ENCODE measurements at places on chromosomes 6 and 20.
A peak's percentile ranks its signal among the peaks of the same experiment; 100 is the strongest.

DNA sequence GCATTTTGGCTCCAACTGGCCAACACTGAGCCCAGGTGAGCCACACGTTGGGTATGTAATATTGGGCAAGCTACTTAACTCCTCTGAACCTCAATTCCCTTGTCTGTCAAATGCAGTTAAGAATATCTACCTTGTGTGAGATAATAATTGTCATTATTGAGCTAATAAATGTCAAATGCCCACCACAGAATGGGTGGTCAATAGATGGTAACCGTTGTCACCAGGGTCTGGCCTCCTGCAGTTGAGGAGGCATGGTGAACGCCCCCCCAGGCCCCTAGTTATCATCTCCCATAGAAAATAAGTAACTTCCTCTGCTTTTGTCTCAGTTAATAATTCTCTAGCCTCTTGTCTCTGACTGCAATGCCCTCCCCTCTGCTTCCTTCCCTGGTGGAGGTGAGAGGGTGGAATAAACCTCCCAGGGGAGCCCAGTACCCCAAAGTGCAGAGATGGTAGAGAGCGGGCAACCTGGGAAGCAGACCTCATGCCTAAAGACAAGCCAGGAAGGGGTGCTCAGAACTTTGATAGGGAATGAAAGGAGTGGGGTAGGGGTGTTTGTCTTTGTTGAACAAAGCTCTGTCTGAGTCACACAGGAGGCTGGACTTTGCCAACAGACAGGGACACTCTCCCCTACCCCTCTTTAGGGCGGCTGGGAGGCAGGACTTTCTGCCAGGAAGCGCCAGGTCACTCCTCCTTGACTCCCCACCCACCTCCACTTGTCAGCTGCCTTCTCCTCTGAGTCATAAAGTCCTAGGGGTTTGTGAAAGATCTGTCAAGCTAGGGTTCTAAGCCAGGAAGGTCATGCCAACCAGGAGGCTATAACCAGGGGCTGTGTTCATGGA, 1.3 kb upstream of the UNC5CL start:
- DNase-seq, result no peak

- no peak for DNase-seq
Observed at GRCh38 chr20:53829255-53829723, 235.7 kb upstream of the ZNF217 start.

DNA sequence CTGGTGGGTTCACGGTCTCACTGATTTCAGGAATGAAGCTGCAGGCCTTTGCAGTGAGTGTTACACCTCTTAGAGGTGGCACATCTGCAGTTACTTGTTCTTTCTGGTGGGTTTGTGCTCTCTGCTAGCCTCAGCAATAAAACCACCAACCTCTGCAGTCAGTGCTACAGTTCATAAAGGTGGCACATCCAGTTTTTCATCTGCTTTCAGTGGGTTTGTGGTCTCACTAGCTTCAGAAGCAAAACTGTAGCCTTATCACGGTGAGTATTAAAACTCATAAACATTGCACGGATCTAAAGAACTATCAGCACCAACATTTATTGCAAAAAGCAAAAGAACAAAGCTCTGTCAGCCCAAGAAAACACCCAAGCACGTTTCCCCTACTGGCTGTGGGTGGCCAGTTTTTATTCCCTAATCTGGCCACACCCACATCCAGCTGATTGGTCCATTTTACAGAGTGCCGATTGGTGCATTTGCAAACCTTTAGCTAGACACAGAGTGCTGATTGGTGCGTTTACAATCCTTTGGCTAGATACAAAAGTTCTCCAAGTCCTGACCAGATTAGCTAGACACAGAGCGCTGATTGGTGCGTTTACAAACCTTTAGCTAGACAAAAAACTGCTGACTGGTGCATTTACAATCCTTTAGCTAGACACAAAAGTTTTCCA, 3.4 kb upstream of the TMEM14C start:
- DNase-seq, result no peak

DNA sequence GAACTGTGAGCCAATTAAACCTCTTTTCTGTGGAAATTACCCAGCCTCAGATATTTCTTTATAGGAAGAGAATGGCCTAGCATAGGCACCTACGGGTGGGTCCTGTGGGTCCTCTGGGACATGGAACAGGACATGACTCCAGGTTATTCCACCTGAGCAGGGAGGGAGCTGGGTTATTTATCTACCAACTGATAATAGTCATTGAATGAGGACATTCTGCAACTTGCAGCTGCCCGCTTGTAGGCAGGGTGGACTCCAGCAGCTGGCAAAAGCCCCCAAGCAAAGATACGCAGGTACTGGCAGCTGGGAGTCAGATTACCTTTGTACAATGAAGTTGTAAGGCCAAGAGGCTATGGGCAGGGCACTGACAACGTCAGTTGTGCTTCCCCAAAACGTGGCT, 1.4 kb upstream of the BANF2 start:
- DNase-seq, result peak; percentile 49

- DNase-seq, result no peak
Observed at GRCh38 chr6:53458105-53458866, 86.6 kb downstream of the GCLC start.

- no peak for DNase-seq
Observed at GRCh38 chr6:155694419-155694790, 238.8 kb upstream of the NOX3 start.

GRCh38 chr6:9983168-9983567, 431.7 kb downstream of the TFAP2A start:
- no peak for DNase-seq

DNA sequence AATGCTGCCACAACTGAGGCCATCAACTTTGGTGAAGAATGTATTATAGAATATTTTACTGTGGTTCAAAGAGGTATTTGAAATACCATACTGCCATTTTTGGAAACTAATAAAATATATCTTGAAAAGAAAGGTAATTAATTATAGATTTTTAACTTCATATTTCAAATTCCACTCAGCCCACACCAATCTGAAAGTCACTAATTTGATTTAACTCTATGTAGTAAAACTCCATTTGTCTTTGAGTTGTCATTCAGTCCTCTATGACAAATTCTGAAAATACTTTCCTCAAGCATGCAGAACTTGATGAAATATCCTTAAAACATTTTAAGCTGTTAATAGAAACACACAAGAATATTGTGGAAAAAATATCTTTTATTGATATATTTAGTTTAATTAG, 1196.7 kb upstream of the CITED2 start:
- no peak for DNase-seq

GRCh38 chr6:137926985-137927384, 59.9 kb downstream of the TNFAIP3 start:
- no peak for DNase-seq

- DNase-seq, result no peak
Observed at GRCh38 chr6:118218156-118218555, 311.1 kb downstream of the SLC35F1 start.

- DNase-seq, result no peak
Observed at GRCh38 chr6:134230940-134231339, 87.0 kb downstream of the SGK1 start.

DNA sequence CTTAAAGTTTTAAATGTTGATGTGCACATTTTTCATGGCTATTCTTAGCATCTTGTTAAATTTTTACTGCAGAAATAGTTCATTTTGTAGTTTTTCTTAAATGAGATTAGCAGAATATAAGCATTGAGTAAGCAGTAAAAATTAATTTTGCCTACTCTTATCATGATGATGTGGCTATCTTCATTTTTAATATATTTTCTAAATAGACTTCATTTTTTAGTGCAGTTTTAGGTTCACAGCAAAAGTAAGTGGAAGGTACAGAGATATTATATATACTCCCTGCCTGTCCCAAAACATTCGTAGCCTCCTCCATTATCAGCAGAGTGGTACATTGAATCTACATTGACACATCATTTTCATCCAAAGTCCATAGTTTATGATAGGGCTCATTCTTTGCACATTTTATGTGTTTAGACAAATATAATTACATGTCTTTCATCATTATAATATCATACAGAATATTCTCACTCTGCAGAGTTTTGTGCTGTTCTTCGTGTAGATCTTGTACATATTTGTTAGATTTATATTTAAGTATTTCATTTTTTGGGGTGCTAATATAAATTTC, 13.7 kb downstream of the STXBP5 start:
- no peak for DNase-seq

DNA sequence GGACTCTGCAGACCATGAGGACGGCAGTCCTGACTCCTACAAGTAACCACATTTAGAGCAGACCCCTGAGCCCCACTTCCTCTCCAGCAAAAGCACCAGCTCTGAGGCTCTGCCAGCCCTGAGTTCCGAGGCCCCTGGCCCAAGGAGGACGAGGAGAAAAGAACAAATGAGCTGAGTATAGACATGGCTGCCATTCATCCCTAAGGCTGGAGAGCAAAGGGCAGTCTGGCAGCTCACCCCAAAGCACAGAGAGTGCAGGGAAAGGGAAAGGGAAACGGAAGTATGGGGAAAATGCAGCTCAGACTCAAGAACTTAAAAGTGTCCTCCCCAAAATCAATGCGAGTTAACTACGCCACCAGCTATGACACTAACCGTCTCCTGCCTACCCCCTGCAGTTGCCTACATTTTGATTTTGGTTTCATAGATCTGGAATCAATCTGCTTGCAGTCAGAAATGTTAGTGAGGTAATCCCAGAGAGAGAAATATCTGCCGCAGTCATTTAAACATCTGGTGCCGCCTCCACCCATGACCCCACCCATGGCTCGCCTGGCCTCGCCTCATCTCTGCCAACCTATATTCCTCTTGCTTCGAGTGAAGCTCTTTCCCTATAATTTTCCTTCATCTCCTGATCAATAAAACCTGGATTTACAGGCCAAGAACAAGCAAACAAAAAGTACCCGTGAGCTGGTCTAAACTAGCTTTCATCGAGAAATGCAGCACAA, 49.6 kb upstream of the AFDN start:
- DNase-seq, result no peak

DNA sequence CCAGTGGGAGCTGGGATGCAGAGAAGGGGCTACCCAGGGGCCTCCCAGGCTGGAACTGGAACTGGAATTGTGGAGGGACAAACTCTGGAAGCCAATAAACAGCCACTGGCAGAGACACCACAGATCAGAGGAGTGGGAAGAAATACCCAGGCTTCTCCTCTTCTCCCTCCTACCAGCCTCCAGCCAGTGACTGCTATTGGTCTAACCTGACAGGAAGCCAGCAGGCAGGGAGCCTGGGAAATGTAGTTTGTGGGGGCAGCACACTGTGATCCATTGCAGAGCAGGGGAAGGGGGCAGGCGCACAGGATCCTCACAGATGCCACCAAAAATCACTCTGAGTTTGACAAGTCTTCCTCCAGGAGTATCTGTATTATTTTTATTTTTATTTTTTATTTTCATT, 12.1 kb upstream of the MLN start:
- no peak for DNase-seq

DNA sequence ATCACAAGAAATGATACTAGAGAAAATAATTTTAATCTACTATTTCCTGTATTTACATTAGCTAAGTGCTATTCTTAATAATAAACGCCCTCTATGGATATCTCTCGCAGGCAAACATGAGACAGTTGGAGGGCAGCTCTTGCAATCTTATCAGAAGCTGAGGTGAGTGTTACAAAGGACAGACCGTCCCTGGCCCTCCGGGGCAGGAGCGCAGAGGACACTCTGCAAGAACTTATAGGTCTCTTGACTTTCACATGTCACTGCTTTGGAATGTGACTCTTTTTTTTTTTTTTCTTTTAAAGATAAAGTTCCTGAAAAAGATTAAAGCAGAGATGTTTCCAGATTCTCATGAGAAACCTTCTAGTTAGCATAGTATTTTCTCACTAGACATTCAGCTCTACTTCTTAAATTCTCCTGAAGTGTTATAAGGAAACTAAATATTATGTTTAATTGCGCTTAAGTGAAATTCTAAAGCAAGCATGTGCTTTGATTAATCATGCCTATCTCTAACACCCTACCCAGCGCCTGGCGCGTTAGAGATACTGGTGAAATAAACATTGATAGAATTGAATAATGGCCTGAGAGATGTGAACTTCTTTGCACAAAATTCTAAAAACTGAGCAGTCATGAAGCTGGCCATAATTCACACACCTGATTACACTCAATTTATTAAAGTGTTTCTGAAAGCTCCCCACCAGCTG, 57.4 kb downstream of the SYTL3 start:
- no peak for DNase-seq

DNA sequence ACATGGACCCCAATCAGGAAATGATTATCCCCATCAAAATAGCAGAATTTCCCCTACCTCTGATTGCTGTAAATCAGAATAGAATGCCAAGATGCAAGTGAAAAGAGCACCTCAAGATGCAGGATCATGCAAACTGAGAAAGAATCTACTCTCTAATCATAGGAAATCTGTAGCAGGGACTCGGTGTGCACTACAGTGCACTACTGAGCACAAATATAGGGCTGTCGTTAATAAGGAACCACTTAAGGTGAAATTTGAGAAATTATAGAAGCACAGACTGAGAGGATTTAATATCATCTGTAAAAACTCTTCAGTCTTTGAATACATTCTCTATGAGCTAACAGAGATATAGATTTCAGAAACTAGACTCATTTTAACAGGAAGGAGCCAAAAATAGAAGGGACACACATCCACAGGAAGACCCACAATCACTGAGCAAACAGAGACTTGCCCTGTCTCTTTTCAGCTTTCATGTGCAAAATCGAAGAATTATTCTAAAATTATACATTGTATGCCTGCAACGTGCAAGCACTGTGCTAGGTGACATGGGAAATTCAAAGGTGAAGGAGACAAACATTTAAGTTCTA, 278.3 kb downstream of the HIVEP2 start:
- no peak for DNase-seq

- DNase-seq, result no peak
Observed at GRCh38 chr6:116389357-116389756, 18.6 kb downstream of the DSE start.

DNA sequence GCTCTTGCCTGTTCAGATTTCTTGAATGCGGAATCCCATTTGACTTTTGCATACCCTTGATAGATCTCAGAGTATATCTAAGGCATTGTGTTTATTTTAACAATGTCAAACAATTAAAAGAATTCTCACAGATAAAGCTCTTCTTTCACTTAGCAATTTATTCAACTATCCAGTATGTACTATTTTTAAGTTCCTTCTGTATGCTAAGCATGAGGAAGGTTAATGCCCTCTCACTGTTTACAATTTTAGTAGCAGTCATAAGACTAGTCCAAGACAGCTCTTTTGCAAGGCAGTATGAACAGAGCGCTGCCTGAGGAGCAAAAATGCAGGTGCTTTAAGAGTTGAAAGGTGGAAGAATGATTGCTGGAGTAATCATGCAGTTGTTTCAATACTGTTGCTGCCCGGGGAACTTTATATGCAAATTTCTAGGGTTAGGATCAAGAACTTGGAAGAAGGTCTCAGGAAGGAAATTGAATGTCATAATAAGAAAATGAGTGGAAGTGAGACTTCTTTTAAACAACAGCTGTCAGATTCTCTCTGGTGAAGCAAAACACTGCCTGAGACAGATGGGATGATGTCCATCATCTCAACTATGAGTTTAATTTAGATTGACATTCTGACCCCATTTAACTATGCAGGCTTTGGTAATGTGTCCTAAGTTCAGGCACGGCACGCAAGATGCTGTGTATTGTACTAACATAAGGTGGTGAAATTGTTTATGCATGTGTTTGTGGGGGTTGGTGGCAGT, 1303.5 kb upstream of the CITED2 start:
- DNase-seq, result no peak

GRCh38 chr20:31879143-31879987, 8.9 kb downstream of the TTLL9 start:
- peak; percentile 58 for DNase-seq
